ENCODE measurements at places on chromosomes 7 and 10.

GRCh38 chr10:391305-391704 lies 256.1 kb downstream of the ZMYND11 start:
- DNase-seq: no peak

- no peak for DNase-seq
Measured at GRCh38 chr7:45112648-45113047, 1.2 kb upstream of the TBRG4 start.

GRCh38 chr7:98204670-98205069 lies 6.6 kb upstream of the BHLHA15 start:
- DNase-seq: no peak

GRCh38 chr7:37000511-37000910 lies 276.2 kb upstream of the AOAH start:
- no peak for DNase-seq

- DNase-seq: no peak
Measured at GRCh38 chr10:102001435-102002068, 54.4 kb downstream of the ARMH3 start.

- no peak for DNase-seq
Measured at GRCh38 chr7:32330602-32331001, 159.6 kb downstream of the LSM5 start.

DNA sequence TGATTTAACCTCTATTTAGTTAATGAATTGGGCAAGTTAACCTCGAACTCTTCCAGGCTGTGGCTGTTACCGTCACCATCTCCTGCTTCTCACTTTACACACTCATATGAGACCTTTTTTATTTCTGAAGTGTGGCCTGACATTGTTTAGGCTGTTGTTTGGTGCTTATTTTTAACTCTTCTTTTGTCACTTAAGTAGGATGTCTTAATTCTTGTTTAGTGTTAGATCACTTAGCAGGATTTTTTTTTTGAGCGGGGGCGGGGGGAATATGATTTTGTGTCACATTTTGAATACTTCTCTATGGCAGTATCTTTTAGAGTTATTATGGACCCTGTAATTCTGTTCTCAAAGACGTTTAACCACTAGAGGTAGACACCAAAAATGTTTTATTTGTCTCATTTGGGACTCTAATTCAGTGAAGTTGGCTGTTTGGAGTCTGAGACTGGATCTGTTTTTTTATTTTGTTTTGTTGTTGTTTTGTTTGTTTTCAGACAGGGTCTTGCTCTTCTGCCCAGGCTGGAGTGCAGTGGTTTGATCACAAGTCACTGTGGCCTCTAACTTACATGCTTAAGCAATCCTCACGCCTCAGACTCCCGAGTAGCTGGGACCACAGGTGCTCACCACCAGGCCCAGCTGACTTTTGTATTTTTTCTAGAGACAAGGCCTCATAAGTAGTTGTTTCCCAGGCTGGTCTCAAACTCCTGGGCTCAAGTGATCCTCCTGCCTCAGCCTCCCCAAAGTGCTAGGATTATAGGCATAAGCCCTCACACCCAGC lies 73.5 kb downstream of the CUX1 start:
- DNase-seq: no peak

DNA sequence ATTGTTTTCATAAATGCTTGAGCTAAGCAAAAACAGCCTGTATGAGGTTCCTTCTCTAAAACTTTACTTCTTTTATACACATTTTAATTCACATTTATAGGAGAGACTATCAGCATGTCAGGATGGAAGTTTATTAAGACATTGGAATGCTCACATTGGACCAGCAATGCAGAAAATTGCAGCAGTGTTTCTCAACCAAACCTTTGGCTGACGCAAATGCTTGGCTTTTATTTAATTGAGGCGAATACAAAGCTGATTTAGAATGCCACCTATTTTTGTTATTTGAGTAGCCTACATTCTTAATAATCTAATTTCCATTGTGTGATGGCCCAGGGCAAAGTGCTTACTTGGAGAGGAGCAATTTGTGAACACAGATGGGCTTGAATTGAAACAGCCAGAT lies 283.2 kb downstream of the ARL4A start:
- no peak for DNase-seq

- DNase-seq: no peak
Measured at GRCh38 chr10:109977382-109977806, 30.4 kb upstream of the ADD3 start.

- no peak for DNase-seq
Measured at GRCh38 chr7:155284496-155285274, 13.0 kb upstream of the INSIG1 start.

DNA sequence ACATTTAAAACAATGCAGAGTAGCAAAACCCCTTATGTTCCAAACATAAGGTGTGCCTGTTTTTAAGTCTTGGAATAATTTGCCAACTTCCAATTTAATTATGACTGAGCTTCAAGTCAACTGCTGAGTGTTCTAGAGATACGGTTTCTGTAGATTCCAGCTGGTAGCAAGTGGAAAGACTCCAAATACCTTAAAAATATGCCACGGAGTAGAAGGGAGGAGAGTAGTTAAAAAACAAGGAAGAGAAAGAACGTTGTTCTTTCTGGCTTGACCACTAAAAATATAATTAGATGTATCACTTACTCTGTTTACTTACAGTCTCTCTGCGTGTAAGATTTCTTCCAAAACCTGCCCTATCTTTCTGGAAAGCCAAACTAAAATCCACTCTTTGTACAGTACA lies 24.5 kb upstream of the ABLIM1 start:
- DNase-seq: no peak

DNA sequence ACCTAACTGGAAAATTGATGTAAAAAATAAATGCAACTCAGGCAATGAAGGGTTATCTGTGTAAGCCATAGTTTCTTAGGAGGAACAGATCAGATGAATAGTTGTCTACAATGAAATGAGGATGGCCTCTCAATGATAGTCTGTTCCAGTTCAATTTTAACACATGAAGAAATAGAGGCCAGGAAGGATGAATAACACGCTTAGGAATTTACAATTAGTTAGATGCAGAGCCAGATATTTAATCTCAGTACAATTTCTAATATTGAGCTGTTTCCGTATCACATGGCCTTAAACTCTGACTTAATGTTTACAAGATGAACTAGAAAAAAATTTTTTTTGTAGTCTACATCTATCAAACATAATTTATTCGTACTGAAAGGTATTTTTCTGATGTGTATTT lies 176.6 kb downstream of the GALNT11 start:
- no peak for DNase-seq

Measured in stimulated activated CD4-positive, alpha-beta T cell treated with anti-CD3 and anti-CD28 coated beads, Interleukin-1b, Interleukin-23, amount 100 ng/mL, for 4 hours (primary cell).